ENCODE measurements at places on chromosomes 1 and 21. TPM values are rescaled to one million over a fixed set of nuclear protein-coding genes. Genes with fewer than 3 reads are reported as not detected.
A peak's percentile ranks its signal among the peaks of the same experiment; 100 is the strongest.

DNA sequence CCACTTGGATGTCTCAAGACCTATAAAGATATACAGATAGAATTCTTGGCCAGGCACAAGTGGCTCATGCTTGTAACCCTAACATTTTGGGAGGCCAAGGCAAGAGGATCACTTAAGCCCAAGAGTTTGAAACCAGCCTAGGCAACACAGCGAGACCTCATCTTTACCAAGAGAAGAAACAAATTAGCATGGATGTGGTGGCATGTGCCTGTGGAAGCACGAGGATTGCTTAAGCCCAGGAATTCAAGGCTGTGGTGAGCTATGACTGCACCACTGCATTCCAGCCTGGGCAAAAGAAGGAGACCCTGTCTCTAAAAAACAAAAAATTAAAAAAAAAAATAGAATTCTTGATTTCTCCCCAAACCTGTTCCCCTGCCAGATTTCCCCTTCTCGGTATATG, 8.3 kb downstream of the ASAP3 start:
- no peak for DNase-seq

- no peak for DNase-seq
These were observed 1.4 kb upstream of the TBX19 start for GRCh38 chr1:168279253-168279652.

- DNase-seq = peak; percentile 78
These were observed 953 bp downstream of the PTPRU start for GRCh38 chr1:29237129-29237821.

DNA sequence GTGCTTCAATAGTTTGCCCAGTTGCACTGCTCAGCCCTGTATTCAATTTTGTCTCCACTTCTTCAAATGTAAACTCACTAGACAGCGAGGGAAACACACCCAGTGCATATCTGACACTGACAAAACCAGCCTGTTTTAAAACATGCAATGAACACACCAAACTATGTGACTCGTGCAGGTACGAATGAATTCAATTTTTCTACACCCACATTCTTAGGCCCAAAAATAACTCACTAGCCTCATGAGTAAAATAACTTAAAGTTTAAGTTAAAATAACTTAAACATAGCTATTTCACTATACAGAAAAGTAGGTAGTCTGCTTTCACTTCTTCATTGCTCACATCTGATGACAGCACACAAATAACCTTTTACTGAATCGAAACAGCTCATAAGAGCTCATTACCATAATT, 21.1 kb downstream of the TTC13 start:
- no peak for DNase-seq

DNA sequence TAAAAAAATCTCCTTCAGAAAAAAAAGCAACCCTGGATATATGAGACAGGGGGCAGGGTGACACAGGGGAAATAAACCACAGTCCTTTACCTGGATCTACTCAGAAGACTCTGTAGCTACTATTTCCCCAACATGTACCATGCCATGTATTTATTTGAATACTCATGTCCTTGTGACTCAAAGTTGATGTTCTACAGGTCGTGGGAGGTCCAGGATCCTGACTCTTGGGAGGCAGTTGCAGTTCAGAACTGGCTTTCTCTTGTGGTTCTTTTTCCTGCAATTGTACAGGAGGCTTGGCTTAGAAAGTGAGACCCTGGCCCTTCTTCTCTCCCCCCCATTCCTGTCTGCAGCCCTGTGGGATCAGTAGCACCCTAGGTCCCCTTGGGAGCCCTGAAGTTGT, 5.8 kb upstream of the IL24 start:
- DNase-seq = no peak

- DNase-seq = no peak
These were observed 166.8 kb downstream of the RHOU start for GRCh38 chr1:228901936-228902681.

DNA sequence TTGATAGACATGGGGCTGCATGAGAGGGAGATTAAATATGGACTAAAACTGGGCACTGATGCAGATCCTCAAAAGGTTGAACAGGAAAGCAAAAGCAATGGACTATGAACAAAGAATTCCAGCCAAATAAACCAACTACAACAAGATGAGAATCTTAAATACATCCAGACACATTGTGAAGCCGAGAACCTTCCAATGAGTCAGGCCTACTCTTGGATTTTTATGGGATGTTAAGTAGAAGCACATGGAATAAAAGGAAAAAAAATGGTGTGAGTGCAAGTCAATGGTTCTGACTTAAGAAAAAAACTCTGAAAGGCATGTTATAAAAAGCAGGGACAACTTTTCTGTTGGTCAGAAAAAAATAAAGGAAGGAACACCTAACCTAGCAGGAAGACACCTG, 227.2 kb downstream of the DPYD start:
- DNase-seq = no peak

DNA sequence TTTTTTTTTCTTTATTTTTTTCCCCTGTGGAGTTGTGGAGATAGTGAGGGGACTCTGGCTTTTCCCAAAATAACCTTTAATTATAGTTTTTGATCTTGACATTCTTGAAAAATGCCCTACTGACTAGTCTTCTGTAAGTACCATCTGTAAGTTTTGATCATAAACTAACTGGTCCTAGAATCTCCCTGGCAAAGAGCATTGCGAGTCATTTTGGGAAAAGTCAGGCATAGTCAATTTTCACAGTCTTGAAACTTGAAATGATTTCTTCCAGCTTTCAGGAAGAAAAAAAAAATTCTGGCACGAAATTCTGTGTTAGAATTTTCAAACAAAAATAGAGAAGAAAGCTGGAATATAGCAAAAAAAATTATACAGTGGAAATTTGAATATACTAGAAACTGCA, 181.2 kb upstream of the SNX7 start:
- no peak for DNase-seq

- no peak for DNase-seq
These were observed 47.9 kb upstream of the NBL1 start for GRCh38 chr1:19596065-19596713.

NFASC gene
- 10.5 TPM for total RNA-seq

LCE2A gene
- total RNA-seq = not detected

HHAT gene
- 1.8 TPM for total RNA-seq
